ENCODE measurements at places on chromosomes 4 and X.
A peak's percentile ranks its signal among the peaks of the same experiment; 100 is the strongest.

DNA sequence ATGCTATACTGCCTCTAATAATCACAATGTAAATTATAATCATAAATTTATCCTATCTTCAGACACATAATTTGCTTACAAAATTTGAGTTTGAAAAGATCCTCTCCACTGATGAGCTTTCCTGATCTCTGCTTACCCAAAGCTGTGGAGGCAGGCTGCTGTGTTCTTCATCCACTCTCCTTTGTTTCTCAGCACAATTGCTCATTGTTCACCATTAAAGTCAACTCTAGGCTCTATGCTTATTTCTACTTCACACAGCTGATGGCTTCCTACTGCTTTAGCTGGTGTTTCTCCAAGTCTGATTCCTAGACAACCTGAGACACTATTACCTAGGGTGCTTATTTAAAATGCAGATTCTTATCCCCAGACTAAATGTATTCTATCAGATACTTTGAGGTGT is 319.7 kb downstream of the PCDH18 start:
- DNase-seq: peak; percentile 56

GRCh38 chr4:3512719-3513118 is 19.5 kb downstream of the LRPAP1 start:
- no peak for DNase-seq

GRCh38 chrX:110103344-110103743 is 100.4 kb downstream of the TMEM164 start:
- no peak for DNase-seq

DNA sequence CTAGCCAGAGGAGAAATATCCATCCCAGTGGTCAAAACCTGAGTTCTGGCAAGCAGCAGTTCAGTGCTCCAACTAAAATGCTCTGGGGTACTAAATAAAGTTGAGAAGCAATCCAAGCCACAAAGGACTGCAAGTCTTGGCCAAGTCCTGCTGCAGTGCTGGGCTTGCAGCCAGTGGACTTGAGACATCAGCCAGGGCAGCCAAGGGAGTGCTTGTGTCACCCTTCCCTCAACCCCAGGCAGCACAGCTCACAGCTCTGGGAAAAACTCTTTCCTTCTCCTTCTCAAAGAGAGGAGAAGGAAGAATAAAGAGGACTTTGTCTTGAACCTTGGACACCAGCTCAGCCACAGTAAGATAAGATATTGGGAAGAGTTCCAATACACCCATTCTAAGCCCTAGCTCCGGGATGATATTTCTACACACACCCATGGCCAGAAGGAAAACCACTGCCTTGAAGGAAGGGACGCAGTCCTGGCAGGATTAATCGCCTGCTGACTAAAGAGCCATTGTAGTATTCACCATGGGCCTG is 99.8 kb downstream of the PTCHD1 start:
- DNase-seq: peak; percentile 46

DNA sequence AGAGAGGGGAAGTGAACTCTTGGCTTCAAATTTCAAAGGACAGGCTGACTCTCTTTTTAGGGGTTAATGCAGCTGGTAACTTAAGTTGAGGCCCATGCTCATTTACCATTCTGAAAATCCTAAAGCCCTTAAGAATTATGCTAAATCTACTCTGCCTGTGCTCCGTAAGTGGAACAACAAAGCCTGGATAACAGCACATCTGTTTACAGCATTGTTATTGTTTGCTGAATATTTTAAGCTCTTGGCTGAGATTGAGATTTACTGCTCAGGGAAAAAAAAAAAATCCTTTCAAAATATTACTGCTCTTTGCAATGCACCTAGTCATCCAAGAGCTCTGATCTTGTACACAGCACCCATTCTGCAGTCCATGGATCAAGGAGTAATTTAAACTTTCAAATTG is 17.7 kb downstream of the PPP3CA start:
- no peak for DNase-seq

DNA sequence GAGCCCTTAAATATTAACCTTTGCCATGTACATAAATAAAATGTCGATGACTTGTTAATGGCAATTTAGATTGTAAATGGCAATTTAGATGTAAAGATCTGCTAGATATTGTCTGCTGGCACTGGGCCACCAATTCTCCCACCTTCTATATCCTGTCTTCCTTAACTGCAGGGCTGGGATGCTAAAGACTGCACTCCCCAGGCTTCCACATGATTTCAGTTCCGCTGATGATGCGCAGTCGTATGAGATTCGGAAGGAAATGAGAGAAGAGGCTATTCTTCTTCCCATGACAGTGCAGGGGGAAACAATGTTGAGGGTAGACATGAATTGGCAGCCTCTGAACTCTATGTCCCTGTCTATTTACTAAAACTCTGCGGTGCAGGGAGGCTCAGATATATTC is 55.7 kb downstream of the PITX2 start:
- no peak for DNase-seq

- DNase-seq: no peak
These were observed 238.9 kb downstream of the MAML3 start for GRCh38 chr4:139915037-139915436.

All from midbrain (tissue), 1 donor.